CD4-positive, alpha-beta memory T cell (primary cell): ENCODE measurements at places on chromosomes 4 and X. TPM values are rescaled to one million over a fixed set of nuclear protein-coding genes. Genes with fewer than 3 reads are reported as not detected.

MGST2 gene
- 1.5 TPM for total RNA-seq

GRPEL1 gene
- total RNA-seq, result 35.3 TPM

ENPP6 gene
- total RNA-seq, result not detected

ITGB1BP2 gene
- total RNA-seq, result 3.5 TPM

LSM6 gene
- 54.0 TPM for total RNA-seq

- H3K4me1 ChIP-seq, result no peaks in the 10 kb centered on the region
- H3K4me3 ChIP-seq, result no peak overlapping the region
- H3K27me3 ChIP-seq, result no peaks in the 10 kb centered on the region
- DNase-seq, result no peak
- H3K36me3 ChIP-seq, result no peaks in the 10 kb centered on the region
- no peak overlapping the region for H3K27ac ChIP-seq
Measured at GRCh38 chr4:138865765-138866164, 149.8 kb upstream of the NOCT start.

- H3K36me3 ChIP-seq, result no peaks in the 10 kb centered on the region
- H3K27me3 ChIP-seq, result peaks cover under 1% of the 10 kb centered on the region
- no peak for DNase-seq
- no peaks in the 10 kb centered on the region for H3K4me1 ChIP-seq
- H3K27ac ChIP-seq, result no peak overlapping the region
Measured at GRCh38 chr4:153771046-153771445, 11.2 kb upstream of the RNF175 start.

- no peak for DNase-seq
- H3K27me3 ChIP-seq, result no peaks in the 10 kb centered on the region
- H3K27ac ChIP-seq, result no peak overlapping the region
- H3K4me3 ChIP-seq, result no peak overlapping the region
- H3K36me3 ChIP-seq, result no peaks in the 10 kb centered on the region
- H3K4me1 ChIP-seq, result no peaks in the 10 kb centered on the region
Measured at GRCh38 chr4:102780476-102781144, 19.8 kb upstream of the MANBA start.

GRCh38 chr4:128574706-128575105 lies 234.8 kb upstream of the JADE1 start:
- H3K27me3 ChIP-seq, result no peaks in the 10 kb centered on the region
- DNase-seq, result peak; percentile 38

- H3K27me3 ChIP-seq, result no peaks in the 10 kb centered on the region
- H3K4me3 ChIP-seq, result no peak overlapping the region
- no peak overlapping the region for H3K27ac ChIP-seq
- peaks cover 10% of the 10 kb centered on the region for H3K4me1 ChIP-seq
- H3K36me3 ChIP-seq, result no peaks in the 10 kb centered on the region
Measured at GRCh38 chr4:119207051-119207450, 5.5 kb upstream of the USP53 start.

- H3K36me3 ChIP-seq, result no peaks in the 10 kb centered on the region
- H3K27me3 ChIP-seq, result no peaks in the 10 kb centered on the region
- no peak overlapping the region for H3K4me3 ChIP-seq
- H3K27ac ChIP-seq, result no peak overlapping the region
Measured at GRCh38 chr4:72205831-72206230, 174.0 kb downstream of the NPFFR2 start.

GRCh38 chr4:120025516-120025915 lies 41.1 kb downstream of the MAD2L1 start:
- H3K27ac ChIP-seq, result no peak overlapping the region
- no peaks in the 10 kb centered on the region for H3K4me1 ChIP-seq
- DNase-seq, result no peak
- no peaks in the 10 kb centered on the region for H3K36me3 ChIP-seq
- no peak overlapping the region for H3K4me3 ChIP-seq

DNA sequence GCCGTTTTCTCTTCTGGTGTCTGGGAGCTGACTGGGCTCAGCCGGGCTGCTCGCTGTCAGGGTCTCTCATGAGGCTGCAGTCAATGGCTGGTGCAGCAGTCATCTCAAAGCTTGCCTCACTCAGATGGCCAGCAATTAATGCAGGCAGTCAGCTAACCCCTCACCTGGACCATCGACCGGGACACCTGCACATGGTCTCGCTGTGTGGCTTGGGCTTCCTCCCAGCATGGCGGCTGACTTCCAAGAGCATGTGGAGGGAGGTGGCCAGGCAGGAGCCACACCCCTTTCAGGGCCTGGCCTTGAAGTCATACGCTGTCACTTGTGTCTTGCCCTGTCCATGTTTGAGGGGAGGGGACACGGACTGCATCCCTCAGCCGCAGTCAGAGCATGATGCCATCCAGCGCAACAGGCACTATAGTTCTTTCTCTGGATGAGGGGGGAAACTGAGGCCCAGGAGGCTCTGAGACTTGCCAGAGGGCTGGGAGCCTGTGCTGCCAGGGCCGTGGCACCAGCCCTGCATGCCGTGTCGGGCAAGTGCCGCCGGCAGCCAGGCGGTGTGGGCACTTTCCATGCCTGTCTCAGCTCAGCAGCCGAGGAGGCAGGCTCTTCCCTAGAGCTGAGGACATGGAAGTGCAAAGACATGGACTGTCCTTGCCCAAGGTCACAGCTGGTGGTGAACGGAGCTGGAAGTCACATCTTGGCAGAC lies 201.8 kb downstream of the AFAP1 start:
- no peak overlapping the region for H3K27ac ChIP-seq
- H3K4me3 ChIP-seq, result no peak overlapping the region
- no peak for DNase-seq
- H3K36me3 ChIP-seq, result no peaks in the 10 kb centered on the region
- H3K4me1 ChIP-seq, result no peaks in the 10 kb centered on the region

DNA sequence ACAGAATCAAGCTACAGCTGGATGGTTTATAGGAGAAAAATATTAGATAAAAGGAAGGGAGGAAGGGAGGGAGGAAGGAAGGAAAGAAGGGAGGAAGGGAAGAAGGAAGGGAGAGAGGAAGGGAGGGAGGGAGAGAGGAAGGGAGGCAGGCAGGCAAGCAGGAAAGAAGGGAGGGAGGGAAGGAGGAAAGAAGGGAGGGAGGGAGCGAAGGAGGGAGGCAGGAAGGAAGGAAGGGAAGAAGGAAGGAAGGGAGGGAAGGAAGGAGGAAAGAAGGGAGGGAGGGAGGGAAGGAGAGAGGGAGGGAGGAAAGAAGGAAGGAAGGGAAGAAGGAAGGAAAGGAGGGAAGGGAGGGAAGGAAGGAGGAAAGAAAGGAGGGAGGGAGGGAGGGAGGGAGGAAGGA lies 77.9 kb upstream of the C1QTNF7 start:
- no peaks in the 10 kb centered on the region for H3K4me1 ChIP-seq
- no peak for DNase-seq
- H3K27me3 ChIP-seq, result no peaks in the 10 kb centered on the region
- H3K4me3 ChIP-seq, result no peak overlapping the region
- no peak overlapping the region for H3K27ac ChIP-seq

GRCh38 chr4:89803036-89803435 lies 33.9 kb downstream of the SNCA start:
- H3K27ac ChIP-seq, result no peak overlapping the region
- H3K27me3 ChIP-seq, result no peaks in the 10 kb centered on the region
- no peak for DNase-seq
- no peak overlapping the region for H3K4me3 ChIP-seq
- H3K4me1 ChIP-seq, result no peaks in the 10 kb centered on the region

GRCh38 chrX:99394456-99394855 lies 1015.6 kb downstream of the PCDH19 start:
- no peak overlapping the region for H3K4me3 ChIP-seq
- no peaks in the 10 kb centered on the region for H3K27me3 ChIP-seq
- H3K27ac ChIP-seq, result no peak overlapping the region

- no peaks in the 10 kb centered on the region for H3K36me3 ChIP-seq
- H3K4me1 ChIP-seq, result no peaks in the 10 kb centered on the region
- no peaks in the 10 kb centered on the region for H3K27me3 ChIP-seq
Measured at GRCh38 chrX:151552743-151553142, 10.7 kb upstream of the PASD1 start.

GRCh38 chr4:14650127-14650526 lies 352.2 kb upstream of the CPEB2 start:
- H3K4me1 ChIP-seq, result no peaks in the 10 kb centered on the region
- H3K4me3 ChIP-seq, result no peak overlapping the region
- DNase-seq, result no peak
- no peaks in the 10 kb centered on the region for H3K36me3 ChIP-seq

DNA sequence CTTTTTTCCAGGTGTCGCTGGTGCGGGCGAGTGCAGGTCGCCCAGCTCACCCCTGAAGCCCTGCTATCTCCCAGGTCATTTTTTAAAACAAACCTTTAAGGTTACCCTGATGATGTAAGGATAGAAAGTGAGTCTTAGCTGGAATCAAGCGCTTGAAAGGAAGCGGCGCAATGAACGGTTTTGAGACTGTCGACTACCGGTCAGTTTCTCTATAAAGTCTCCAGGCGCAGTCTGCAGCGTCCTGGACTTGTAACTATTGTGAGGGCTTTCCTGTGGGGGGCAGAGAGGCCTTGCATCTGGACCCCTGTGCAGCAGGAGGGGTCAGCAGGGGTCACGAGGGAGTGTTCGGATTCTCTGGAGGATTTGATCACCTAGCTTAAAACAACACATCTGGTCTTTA lies 1.6 kb downstream of the KIT start:
- H3K4me3 ChIP-seq, result peak overlapping the region; percentile 22
- DNase-seq, result no peak
- H3K27me3 ChIP-seq, result no peaks in the 10 kb centered on the region
- no peaks in the 10 kb centered on the region for H3K4me1 ChIP-seq

DNA sequence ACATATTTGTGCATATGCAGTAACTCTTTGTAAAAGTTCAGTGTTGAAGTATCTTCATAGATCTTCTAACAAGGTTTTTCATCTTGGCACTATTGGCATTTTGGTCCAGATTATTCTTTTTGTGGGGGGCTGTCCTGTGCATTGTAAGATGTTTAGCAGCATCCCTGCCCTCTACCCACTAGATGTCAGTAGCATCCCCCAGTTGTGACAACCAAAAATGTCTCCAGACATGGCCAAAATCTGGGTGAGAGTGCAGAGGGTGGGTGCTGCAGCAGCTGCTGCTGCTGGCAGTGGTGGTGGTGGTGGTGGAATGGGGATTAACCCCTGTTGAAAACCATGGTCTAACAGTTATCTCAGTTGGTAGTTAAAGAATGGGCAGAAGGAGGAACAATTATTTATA lies 370.0 kb downstream of the GPAT3 start:
- H3K4me1 ChIP-seq, result no peaks in the 10 kb centered on the region
- H3K27me3 ChIP-seq, result no peaks in the 10 kb centered on the region
- no peak overlapping the region for H3K4me3 ChIP-seq
- DNase-seq, result no peak
- H3K36me3 ChIP-seq, result no peaks in the 10 kb centered on the region
- no peak overlapping the region for H3K27ac ChIP-seq

DNA sequence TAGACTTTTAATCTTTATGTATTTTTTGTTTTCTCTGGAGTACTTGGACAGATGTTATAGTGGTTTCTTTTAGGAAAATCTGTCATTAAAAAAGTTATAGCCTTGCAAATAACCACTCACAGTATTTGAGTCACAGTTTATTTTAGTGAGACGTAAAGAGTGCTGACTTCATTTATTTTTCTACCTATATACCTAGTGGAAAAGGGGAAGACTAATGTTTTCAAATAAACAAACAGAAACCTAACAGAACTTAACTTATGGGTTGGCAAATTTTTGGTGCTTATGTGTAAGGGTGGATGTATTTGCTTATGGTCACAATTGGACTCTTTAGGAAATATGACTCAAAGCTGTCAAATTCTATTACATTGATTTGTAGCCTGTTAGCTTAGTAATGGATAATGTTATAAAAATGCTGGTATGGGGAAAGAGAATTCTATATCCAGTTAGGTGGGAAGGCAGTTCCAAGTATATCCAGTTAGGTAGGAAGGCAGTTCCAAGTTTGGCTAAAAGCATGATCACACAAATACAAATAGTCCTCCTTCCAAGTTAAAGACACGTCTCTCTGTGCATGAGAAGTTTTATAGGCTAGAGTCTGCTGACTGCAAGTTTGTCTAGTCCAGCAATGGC lies 61.9 kb downstream of the SLC9A6 start:
- H3K36me3 ChIP-seq, result peaks cover 3% of the 10 kb centered on the region
- DNase-seq, result no peak
- no peak overlapping the region for H3K27ac ChIP-seq
- H3K27me3 ChIP-seq, result no peaks in the 10 kb centered on the region
- no peak overlapping the region for H3K4me3 ChIP-seq

GRCh38 chrX:72305286-72306084 lies at the start of gene CITED1:
Gene CITED1, minus strand, starts transcription at chrX:72305914. Its CDS starts 3,045 bp downstream, at chrX:72302869.
- peak within 1 kb of the TSS; percentile 41 for H3K4me3 ChIP-seq
- H3K27ac ChIP-seq, result no peak within 1 kb of the TSS
- no peaks in the 10 kb centered on the region for H3K36me3 ChIP-seq
- peaks cover 24% of the 10 kb centered on the region for H3K4me1 ChIP-seq
- peaks cover 5% of the 10 kb centered on the region for H3K27me3 ChIP-seq

- no peak for DNase-seq
- no peak overlapping the region for H3K27ac ChIP-seq
- no peaks in the 10 kb centered on the region for H3K36me3 ChIP-seq
- H3K27me3 ChIP-seq, result no peaks in the 10 kb centered on the region
Measured at GRCh38 chr4:77154065-77154464, 2.9 kb upstream of the CCNG2 start.

GRCh38 chr4:16896881-16897750 lies 1.3 kb downstream of the LDB2 start:
- no peak for DNase-seq
- no peaks in the 10 kb centered on the region for H3K27me3 ChIP-seq
- H3K4me1 ChIP-seq, result peaks cover 17% of the 10 kb centered on the region

DNA sequence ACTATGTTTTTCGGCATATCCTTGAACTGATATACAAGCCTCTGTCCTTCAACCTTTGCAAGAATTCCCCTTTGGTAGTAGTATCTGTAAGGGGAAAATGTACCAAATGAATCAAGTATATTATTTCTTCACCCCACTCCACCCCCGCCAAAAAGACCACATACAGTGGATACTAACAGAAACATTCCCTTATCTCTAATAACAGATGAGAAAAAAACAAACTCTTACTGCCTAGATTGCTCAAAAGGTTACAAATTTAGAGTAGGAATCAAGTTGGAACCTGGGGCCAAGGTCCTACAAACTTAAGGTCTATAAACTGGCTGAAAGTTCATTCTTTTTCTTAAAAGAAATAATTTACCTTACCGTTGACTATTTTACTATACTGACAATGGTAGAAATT lies 45.0 kb downstream of the NOCT start:
- no peak overlapping the region for H3K4me3 ChIP-seq
- no peak overlapping the region for H3K27ac ChIP-seq

DNA sequence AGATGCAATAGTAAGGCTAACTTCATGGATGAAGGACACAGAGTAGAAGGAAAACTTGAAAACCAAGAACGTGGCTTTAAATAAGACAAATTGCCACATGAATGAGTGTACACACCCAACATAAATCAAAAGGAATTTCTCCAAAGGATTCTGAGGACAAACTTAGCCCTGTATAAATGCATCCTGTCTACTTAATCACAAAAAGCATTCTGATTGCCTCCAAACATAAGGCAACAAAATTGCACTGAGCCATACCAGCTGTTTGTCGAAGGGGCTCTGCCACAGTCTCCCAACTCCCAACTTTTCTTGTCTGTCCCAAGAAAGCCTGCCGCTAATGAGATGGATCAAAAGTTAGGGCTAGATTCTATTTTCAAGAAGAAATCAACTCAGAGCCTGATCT lies 194.3 kb downstream of the SOWAHB start:
- no peaks in the 10 kb centered on the region for H3K36me3 ChIP-seq
- H3K4me3 ChIP-seq, result no peak overlapping the region
- no peak for DNase-seq
- H3K4me1 ChIP-seq, result no peaks in the 10 kb centered on the region
